ENCODE measurements at places on chromosomes 16 and 17. TPM values are rescaled to one million over a fixed set of nuclear protein-coding genes. Genes with fewer than 3 reads are reported as not detected.

Gene PAGR1
- 33.7 TPM for total RNA-seq

Gene SCIMP
- total RNA-seq = not detected

Gene HSF5
- total RNA-seq = not detected

Gene YBX2
- total RNA-seq = not detected

Gene TBC1D24
- 19.7 TPM for total RNA-seq

Gene CCL8
- not detected for total RNA-seq

Gene MYOCD
- total RNA-seq = 2.0 TPM

Gene CORO1A
- total RNA-seq = 3.0 TPM

Gene RRN3
- total RNA-seq = 28.3 TPM

Gene ABCA8
- 0.12 TPM for total RNA-seq

Gene CTRB2
- total RNA-seq = not detected

Gene TMEM97
- total RNA-seq = 9.1 TPM

Gene TEX19
- total RNA-seq = not detected

Gene GLP2R
- total RNA-seq = 0.10 TPM

Gene SLC12A3
- total RNA-seq = not detected

Gene CDH13
- total RNA-seq = 111 TPM

Gene SCNN1B
- total RNA-seq = 0.19 TPM

Gene COASY
- 30.8 TPM for total RNA-seq

Gene CES1
- total RNA-seq = not detected

Gene AHSP
- not detected for total RNA-seq

Gene ABCA6
- 0.58 TPM for total RNA-seq

Gene PLLP
- 15.9 TPM for total RNA-seq

Gene RETREG3
- total RNA-seq = 47.4 TPM

Gene FOXC2
- 21.7 TPM for total RNA-seq

Gene RRAD
- 9.3 TPM for total RNA-seq

Gene HS3ST3B1
- 9.4 TPM for total RNA-seq
